ENCODE measurements at places on chromosomes 13 and 19.

DNA sequence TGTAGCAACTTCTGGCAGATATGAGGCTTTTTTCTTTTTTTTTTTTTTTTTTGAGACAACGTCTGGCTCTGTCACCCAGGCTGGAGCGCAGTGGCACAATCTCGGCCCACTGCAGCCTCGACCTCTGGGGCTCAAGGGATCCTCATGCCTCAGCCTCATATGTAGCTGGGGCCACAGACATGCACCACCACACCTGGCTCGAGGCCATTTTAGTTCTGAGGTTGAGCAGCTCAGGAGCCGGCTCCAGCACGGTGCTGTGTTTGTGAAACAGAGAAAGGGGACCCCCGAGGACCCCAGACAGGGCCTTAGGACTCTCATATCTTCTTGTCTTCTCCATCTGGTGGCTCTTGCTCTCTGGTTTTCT lies 3.4 kb upstream of the FLT3LG start:
- DNase-seq, result no peak

- no peak for DNase-seq
Measured at GRCh38 chr13:42525035-42525504, 48.9 kb upstream of the TNFSF11 start.

DNA sequence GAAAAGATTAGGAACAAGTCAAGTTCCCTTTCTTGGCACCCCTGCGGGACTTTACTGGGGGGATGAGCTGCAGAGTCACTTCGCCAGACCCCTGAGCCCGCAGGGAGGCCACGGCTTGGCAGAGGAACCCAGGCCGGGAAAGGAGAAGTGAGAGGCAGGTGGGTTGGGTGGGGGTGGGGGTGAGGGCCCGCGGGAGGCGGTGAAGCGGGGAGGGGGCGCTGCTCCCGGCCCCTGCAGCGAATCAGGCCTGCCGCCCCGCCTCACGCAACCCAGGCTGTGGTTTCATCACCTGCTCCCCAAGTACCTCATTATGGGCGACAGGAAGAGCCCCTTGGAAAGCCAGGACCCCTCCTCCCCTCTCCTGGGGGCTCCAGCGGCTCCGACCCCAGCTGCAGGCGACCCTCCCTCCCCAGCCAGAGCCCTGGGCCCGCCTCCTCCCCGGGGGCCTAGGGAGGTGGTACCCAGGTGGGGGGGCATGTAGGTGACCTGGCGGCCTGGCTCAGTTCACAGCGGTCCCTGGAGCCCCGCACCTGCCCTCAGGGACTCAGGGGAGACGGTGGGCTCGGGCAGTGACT lies 9.5 kb downstream of the MEF2B start:
- no peak for DNase-seq

DNA sequence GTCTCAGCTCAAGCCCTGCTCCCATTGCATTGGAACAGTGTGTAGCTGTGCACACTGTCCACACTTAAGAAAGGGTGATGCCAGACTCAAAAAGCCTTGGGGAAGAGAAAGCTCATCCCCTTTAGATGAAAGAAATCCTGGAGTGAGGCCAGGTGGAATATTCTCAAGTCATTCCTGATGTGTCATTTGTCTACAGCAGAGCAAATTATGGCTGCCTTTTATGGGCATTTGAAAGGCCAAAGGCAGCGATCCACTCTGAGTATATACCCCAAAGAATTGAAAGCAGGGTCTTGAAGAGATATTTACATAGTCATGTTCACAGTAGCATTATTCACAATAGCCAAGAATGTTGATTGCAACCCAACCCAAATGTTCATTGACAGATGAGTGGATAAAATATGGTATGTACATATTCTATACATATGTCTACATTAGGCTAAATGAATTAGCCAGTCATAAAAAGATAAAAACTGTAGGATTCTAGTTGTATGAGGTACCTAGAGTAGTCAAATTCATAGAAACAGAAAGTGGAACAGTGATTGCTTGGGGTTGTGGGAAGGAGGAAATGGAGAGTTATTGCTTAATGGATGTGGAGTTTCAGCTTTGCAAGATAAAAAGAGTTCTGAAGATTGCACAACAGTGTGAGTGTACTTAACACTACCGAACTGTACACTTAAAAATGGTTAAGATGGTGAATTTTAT lies 214.9 kb downstream of the KCNRG start:
- DNase-seq, result peak; percentile 36

DNA sequence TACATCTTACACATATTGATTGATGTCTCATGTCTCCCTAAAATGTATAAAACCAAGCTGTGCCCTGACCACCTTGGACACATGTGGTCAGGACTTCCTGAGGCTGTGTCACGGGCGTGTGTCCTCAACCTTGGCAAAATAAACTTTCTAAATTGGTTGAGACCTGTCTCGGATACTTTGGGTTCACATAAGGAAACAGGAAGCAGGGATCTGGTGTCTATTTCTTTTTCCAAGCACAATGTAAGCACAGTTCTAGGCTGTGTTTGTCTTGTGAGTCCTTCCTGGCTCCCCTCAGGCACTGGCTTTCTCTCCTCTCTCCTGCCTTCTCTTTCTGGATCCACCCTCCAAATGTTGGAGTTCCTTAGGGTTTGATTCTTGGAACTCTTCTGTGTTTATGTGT lies 27.6 kb upstream of the TPT1 start:
- DNase-seq, result peak; percentile 4

DNA sequence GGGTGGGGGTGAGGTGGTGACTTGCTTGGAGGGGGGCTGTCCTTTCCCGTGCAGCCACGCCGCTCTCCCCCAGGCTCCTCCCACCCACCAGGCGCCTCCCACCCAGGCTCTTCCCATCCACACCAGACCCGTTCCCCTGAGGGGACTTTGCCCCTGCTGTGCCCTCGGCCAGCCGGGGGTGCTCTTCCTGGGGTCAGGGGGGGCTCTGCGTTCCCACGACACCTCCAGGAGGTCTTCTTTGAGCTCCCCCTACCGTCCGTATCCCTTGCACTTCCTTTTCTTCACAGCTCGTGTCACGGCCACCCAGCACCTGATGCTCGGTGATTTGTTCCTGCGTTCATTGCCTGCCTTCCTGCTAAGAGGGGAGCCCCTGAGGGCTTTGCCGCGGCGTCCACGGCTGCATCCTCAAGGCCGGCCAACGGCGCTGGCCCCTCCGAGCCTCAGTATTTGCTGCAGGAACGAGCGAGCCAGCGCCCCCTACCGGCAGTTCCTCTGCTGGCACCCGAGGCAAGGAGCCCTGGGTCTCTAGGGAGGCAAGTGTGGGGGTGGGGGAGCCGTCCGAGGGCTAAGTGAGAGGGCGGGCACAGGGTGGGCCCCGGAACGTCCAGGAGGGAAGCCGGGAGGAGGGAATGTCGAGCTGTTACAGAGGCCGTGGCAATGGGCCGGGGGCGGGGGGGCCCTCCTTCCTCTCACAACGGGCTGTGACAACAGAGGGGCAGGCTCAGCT lies 11.8 kb downstream of the LRRC4B start:
- peak; percentile 65 for DNase-seq

- DNase-seq, result no peak
Measured at GRCh38 chr13:97219226-97219625, 2.9 kb upstream of the MBNL2 start.

GRCh38 chr19:51511353-51511752 lies 9.8 kb upstream of the SIGLEC12 start:
- DNase-seq, result no peak

- no peak for DNase-seq
Measured at GRCh38 chr13:42485272-42485671, 88.7 kb upstream of the TNFSF11 start.

DNA sequence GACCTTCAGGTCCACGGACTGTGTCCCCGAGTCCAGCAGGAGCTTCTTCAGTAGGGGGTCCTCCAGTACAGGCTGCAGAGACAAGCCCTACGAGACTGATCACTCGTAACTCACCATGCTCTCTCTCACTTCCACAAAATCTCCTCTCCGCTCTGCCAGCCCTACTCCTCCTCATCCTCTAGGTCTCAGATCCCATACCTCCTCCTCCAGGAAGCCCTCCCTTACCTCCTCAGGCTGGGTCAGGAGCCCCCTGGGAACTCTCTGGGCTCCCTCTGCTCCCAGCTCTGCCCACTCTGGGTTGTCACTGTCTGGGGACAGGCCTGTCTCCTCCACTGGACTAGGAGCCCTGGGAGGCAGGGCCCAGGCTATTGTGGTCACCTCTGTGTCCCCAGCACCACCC lies 23.9 kb upstream of the NAPA start:
- no peak for DNase-seq

- no peak for DNase-seq
Measured at GRCh38 chr13:30299786-30300185, 7.6 kb downstream of the KATNAL1 start.

GRCh38 chr19:3670796-3671679 lies 29.2 kb downstream of the PIP5K1C start:
- DNase-seq, result peak; percentile 38

DNA sequence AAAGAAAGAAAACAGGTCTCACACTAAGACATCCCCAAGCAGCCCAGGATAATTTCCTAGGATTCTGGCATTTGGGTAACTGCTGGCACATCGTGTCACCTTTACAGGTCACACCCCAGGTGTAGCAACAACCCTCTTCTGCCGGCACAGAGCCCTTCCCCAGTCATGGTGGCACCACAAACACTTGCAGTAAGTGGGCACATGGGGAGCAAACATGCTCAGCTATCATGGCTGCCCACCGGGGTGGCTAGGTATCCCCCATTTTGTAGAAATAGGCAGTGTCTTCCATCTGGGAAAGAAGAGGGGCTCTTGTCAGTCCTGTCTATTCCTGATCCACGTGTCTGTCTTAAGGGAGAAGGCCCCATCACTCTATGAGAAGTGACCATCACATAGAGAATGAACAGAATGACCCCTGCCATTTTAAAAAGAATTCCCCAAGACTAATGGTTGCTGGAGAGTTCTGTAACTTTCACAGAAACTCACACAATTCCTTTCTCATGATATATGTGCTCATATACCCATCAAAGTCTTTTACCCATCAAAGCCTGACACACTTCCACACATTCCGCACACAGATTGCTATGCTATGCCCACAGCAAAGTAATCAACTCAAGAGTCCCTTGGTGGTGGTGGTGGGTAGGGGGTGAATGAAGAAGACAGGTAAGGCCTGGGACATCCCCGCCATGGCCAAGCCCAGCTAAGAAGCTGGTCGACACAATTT lies 33.3 kb downstream of the BRD4 start:
- no peak for DNase-seq

GRCh38 chr13:44058624-44059215 lies 179.0 kb downstream of the LACC1 start:
- no peak for DNase-seq

- no peak for DNase-seq
Measured at GRCh38 chr19:15248648-15249527, 16.6 kb upstream of the EPHX3 start.

DNA sequence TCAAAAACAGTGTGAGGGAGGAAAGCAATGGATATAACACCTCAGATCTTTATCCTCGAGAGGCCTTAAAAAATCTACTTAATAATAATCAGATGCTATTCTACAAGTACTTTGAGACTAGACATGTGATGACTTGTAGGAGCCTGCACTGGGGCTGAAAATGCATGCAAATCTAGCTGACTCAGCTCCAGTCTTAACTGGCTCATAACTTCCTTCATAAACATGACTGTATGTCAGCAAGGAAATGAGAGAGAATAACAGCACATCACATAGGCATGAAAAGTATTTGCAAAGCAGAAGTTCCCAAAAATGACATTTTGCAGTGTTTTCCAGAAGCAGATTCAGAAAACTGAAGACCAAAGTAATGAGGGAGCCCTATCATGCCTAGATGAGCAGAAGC lies 38.1 kb downstream of the PSG5 start:
- DNase-seq, result no peak

DNA sequence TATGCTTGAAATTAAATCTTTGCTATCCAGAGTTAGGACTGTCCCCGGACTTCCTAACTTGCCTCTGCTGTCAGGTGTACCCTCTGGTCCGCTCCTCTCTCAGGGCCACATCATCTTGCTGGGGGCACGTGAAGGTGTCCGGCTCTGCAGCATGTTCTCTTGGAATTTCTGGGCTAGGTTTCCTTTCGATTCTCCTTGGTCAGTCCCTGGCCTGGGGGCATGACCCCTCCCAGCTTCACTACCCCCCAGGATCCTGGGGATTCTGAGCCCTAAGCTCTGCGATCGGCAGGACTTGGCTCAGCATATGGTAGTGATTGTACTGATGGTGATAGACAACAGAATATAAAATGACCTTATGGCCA lies 5.1 kb upstream of the GPI start:
- DNase-seq, result no peak

GRCh38 chr13:111186305-111186935 lies 71.3 kb downstream of the ARHGEF7 start:
- no peak for DNase-seq

GRCh38 chr13:94006296-94006695 lies 473.2 kb downstream of the DCT start:
- DNase-seq, result no peak

DNA sequence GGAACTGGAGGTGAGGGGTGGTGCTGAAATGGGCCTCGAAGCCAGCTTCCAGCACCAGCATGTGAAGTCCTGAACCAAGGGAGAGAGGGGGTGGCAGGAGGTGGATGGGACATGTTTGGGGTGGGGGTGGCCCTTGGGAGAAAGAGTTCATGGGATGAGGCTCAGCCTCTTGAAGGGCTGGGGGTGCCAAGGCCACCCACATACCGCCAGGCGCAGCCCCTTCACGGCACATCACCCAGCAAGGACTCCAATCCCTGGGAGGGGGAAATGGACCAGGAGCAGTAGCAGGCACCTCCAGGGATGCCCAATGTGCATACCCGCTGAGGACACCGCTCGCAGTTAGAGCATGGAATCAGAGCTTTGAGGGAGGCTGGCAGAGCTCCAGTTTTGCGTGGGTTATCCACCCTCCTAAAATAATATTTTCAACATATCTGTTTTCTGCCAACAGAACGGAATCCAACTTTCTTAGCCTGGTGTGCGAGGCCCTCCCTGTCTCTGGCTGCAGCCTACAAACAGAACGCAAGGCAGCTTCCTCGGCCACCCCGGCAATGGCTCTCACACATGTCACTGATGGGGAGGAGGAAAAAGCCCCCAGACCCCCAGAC lies 140.5 kb upstream of the VSTM2B start:
- DNase-seq, result no peak

GRCh38 chr19:55579766-55580621 lies 654 bp downstream of the ZNF579 start:
- DNase-seq, result no peak

GRCh38 chr19:17648097-17648660 lies 40.0 kb downstream of the UNC13A start:
- DNase-seq, result no peak

GRCh38 chr19:56566904-56567273 lies 379 bp upstream of the ZNF470 start:
- no peak for DNase-seq

GRCh38 chr19:10270180-10270615 lies 722 bp upstream of the ICAM1 start:
- DNase-seq, result peak; percentile 82

Measured in CD4-positive, alpha-beta T cell treated with Interleukin-17A for 1 hour (primary cell).